ENCODE measurements at places on chromosomes 1 and 21.

DNA sequence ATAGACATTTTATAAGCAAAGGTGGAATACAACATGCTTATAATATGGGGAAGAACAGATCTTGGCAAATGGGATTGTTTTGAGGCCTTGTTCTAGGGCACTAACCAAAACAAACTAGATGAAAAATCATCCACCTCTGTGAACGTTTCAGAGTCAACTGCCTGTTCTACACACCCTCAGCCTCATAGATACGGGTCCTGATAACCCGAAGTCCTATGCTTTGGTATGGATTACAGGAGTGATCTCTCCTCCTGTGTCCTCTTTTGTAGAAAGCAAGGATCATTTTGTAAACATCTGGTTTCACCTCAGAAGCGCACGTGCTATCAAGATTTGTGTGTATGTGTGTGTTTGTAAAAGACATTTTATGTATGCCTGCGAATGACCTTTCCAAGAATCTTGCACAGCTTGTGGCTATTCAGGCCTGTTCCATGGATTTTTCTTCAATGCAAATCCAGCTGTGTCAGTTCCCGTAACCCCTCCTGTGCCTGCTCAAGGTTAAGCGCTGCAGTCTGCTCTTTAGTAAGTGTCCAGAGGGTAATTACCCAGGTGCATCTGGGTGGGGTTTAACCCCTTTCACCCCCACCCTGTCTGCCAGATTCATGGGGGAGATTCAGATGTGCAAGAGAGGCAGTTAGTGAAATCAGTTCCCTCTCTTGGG, 132.4 kb downstream of the ROR1 start:
- DNase-seq = no peak

DNA sequence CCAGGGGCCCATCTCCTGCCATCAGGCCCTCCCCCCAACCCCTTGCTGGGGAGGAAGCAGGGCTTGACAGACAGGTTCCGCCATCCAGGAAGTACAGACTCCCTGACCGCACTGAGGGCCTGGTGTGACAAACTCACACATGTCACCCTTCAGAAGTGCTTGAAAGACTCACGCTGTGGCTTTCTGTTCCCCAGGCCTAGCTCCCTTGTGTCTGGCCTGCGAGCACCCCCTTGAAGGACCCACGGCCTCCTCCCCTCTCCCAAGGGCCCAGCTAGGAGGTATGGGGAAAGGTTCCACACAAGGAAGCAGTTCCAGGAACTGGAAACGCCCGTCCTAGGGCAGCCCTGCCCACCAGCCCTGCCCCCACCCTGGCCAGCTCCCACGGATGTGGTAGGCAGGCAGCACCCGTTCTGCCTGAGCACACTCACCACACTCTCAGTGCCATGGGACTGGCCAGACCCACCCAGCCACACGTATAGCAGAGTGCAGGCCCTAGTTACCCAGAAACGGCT, 26.7 kb downstream of the SLC2A1 start:
- peak; percentile 83 for DNase-seq

- DNase-seq = no peak
Observed at GRCh38 chr21:41636636-41637630, 129.0 kb upstream of the TMPRSS2 start.

GRCh38 chr21:44063151-44063912, 43.9 kb upstream of the PWP2 start:
- no peak for DNase-seq

- peak; percentile 6 for DNase-seq
Observed at GRCh38 chr21:43321111-43321510, 105.8 kb downstream of the SIK1 start.

All from right cardiac atrium (tissue), 5 donors.